ENCODE measurements at places on chromosomes 7 and 10.

GRCh38 chr10:31947144-31947926 is 18.7 kb upstream of the ARHGAP12 start:
- peak; percentile 89 for DNase-seq

DNA sequence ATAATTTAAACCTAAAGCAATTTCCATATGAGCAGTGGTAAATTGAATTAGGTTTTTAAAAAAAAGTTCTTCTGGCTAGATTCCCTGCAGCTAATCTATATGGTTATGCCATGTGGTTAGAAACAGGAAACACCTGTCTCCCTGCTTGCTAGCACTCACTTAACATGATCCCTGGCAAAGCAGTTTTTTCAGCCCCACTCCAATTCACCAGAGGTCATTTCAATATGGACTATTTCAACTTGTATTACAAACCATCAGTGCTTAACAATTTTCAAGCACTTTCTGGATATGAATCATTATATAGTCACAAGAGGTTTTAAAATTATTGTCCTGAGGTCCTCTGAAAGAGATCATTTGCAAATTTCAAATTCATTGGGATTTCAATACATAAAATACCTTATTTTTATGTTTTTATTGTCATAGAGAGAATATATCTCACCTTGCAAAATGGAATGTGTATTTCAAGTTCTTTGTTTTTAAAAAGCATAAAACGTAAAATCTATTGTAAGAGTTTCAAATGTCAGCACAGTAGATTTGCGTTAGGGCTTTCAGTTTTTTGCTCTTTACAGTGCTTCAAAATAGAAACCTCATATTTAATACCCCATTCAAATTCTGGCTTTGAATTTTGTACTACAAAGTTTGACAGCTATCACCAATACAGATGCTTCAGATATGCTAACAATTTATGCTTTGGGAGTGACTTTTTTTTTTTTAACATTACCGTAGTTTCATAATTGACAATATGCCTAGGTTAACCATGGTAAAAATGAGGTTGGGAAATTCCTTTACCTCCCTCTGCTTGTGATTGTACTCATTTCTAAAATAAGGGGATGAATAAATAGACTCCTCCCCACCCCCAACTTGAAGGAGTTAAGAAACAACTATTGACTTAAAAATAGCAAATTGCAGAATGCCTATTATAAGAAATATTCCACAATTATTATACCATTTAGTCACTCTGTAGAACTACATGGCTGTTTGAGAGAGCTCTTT is 117.5 kb upstream of the HGF start:
- DNase-seq = no peak

DNA sequence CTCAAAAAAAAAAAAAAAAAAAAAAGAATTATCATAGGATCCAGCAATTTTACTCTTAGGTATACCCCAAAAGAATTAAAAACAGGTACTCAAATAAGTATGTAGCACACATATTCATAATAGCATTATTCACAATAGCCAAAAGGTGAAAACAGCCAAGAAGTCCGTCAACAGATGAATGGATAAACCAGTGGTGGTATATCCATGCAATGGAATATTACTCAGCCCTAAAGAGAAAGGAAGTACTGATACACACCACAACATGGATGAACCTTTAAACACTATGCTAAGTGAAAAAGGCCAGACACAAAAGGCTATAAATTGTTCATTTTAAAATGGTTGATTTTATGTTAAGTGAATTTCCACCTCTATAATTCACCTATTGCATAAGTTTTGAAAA is 804.8 kb upstream of the AUTS2 start:
- DNase-seq = no peak

GRCh38 chr10:127353544-127353943 is 157.2 kb upstream of the INSYN2A start:
- no peak for DNase-seq

GRCh38 chr10:34356463-34356862 is 458.6 kb downstream of the PARD3 start:
- no peak for DNase-seq

DNA sequence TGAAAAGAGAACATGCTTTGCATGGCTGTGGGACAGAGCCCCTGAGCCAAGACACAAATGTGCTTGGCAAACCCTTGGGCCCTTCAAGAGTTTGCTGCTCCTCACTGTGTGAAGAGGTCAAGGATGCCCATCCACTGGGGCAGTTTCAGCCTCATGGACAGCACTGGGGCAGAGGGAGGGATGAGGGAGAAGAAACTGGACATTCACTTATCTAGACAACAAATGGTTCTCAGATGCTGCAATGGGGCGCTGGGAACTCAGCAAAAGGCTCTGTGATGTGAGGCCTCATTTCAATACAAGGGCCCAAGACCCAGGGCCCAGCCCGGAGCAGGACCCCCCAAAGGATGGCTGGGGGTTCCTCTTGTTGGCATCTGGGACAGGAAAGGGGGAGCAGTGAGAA is 49.1 kb downstream of the EBF3 start:
- no peak for DNase-seq

DNA sequence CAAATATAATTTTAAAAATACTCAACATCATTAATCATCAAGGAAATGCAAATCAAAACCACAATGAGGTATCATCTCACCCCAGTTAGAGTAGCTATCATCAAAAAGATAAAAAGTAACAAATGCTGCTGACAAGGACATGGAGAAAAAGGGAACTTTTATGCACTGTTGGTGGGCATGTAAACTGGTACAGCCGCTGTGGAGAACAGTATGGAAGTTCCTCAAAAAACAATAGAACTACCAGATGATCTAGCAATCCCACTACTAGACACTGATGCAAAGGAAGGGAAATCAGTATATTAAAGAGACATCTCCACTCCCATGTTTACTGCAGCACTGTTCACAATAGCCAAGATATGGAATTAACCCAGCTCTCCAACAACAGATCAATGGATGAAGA is 384.5 kb downstream of the PLXDC2 start:
- no peak for DNase-seq

DNA sequence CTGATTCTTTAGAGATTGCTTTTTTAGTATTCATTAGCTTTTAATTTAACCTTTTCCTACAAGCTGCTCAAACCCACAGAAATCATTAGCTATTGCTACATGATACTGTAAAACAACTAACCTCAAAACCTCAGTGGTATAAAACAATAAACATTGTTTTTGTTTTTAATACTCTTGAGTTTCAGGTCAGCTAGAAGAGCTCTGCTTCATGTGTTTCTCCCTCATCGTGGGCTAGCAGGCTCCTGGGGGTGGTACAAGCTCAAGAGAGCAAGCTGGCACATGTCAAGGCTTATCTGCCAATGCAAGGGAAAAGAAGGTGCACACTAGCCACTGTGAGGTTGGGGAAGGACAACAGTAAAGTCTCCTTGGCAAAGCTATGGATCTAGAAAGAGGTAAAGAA is 232.9 kb upstream of the PHF14 start:
- no peak for DNase-seq

DNA sequence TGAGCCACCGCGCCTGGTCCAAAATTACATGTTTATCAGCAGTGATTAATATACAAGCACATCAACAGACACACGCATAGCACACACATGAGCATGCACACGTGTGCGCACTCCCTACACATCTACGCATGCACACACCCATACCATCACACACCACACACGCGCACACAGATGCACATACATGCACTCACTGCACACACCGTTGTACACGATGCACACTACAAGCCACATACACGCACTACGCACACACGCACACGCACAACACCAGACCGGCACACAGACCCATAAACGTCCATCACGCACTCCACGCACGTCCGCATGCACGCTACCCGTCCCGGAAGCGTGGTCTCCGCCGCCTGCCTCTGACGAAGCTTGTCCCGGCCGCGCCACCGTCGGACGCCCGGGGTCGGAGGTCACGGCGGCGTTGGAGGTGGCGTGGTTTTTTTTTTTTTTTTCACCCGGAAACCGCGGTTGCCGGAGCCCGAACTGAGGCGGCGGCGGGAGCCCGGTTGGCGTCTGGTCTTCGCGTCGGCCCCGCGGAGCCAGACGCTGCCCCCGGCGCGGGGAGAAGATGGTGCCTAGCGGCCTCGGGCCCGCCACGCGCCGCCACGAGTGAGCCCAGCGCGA is at the start of gene TMEM248:
Gene TMEM248 (plus strand): TSS at position 457 of the 627 bp plus-strand sequence. CDS start 20,641 bp downstream, outside the sequence.
- DNase-seq = peak; percentile 32

DNA sequence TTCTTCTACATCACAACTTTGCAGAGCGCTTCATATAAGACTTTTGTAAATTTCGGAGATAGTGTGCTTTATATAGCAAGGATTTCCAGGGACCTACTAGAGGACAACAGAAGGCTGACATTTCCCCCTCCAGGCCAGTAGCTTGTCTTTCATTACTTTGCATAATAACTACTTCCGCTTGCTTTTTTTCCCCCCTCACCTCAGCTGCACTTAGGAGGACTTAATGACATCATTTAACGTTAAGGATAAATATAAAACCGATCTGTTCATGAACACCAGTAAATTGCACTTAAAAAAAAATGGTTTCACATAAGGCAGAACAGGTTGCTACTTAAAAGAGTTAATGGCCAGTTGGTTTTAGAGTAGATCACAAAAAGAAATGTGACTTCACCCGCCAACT is 172.3 kb downstream of the AUTS2 start:
- DNase-seq = no peak

DNA sequence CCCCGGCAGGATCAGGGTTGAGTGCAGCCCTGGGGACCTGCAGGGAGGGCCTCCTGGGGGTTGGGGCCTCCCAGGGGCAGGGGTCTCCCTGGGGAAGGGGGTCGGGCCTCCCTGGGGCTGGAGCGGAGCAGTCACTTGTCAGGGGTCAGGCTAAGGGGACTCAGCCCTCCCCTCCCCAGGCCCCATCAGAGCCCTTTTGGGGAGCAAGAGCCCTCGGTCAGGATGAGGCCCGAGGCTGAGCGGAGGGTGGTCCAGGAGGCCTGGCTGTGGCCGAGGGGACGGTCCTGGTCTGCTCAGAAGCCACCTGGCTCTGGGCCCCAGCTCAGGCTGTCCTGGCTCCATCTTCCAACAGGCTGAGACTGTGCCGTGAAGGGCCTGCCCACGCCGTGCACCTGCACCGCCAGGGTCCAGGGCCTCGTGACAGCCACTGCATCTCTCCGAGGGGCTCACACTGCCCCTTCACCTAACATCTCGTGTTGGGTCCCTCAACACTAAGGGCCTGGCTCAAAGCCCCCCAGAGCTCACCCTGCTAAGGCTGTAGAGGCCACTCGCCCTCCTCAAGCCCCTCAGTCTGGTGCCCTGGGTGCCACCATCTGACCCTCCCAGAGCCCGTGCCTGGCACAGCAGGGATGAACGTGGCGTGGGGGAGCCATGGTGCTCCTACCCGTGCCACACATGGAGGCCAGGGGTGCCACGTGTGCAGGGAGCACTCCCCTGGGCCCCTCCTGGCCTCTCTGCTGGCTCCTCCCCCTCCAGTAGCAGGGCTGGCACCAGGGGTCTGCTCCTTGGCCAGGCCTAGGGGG is 12.9 kb downstream of the BHLHA15 start:
- no peak for DNase-seq

DNA sequence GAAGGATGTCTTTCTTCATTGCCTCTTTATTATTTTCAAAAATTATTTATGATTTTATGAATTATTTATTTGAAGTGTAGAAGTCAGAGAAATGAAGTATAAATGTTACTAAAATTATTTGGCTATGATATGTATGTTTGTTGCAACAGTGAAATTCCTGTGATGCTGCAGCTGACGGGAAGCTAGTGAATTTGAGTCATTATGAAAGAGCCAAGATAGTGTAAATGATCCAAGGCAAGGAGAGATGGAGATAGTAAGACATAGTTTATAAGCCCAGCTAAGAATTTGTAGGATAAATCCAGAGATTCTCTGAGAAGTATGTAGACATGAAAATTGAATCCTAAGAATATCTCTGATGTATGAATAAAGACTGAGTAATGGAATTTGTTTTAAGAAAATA is 30.8 kb downstream of the CASD1 start:
- no peak for DNase-seq

DNA sequence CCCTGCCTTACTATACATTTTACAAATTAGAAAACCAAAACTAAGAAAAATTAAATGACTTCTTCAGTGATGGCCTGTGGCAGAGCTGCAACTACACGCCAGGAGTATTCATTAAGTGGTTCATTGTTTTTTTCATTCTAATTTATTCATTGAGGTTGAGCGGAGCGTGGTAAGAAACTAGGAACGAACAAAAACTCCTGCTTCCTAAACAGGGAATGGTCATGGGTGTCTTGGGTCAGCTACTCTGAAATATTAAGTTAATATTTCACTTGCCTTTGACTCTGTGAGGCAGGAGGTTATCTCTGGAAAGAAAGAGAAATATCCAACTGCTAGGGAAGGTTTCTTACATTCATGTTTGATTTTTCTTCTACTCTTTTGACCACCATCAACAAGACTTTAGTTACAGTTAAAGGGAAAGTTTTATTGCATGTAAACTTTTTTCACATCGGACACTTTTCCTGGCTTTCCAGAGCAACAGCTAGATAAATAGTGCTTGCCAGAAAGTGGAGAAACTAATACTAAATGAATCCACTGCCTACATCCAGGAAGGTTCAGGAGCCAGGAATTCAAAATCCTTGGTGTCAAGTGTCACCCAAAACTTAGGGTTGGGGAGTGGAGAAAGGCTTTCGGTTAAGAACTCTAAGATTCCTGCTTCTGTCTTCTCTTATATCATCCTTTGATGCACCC is 896 bp upstream of the GNG11 start:
- no peak for DNase-seq

DNA sequence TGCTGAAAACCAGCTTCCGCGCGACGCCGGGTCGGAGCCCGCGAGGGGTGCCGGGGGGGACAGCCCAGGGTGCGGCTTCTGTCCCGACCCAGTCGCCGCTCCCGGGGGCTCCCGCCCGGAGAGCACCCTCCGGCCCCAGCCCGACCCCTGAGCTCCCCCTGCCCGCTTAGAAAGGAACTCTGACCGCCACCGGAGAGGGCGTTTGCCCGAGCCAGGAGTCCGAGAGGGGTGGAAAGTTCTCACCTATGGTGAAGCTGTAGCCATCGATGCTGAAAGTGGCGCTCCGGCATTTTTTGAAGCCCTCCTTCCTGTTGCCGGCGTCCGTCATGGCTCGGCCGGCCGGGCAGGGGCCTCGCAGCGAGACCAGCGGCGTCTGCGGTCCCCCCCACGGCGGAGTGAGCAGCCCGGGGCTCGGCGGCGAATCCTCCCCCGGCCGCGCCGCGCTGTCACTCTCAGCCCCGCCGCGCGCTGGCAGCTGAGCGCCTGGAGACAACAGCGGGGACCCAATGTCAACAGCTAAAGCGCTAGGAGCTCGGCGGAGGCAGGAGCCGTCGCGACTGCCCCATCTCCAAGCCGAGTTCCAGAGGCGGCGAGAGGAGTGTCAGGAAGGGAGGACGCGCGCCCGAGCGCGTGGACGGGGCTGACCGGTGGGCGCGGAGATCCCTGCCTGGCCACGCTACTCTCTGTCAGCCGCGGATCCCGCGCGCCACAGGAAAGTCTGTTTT is 191.6 kb downstream of the LSM5 start:
- DNase-seq = no peak

- no peak for DNase-seq
These were observed 66.1 kb upstream of the CYP2C18 start for GRCh38 chr10:94617389-94617944.

- no peak for DNase-seq
These were observed 73.2 kb upstream of the TPK1 start for GRCh38 chr7:144908943-144909556.

DNA sequence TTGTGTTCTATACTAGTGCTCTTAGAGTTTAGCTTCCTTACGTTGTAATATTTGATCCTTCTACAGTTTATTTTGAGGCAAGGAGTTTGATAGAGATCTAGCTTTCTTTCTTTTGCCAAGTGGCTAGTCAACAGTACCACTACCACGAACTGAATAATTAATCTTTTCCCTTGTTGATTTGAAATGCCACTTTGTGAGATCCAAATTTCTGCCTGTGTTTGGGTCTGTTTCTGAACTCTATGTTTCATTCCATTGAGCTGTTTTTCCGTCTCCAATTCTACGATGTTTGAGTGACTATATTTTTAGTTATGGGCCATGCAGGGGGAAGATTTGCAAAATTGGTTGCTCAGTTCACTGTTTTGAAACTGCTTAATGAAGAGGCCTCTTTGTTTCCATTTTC is 134.7 kb downstream of the KIAA1217 start:
- DNase-seq = no peak
